NCI-H2029 (cell line): ENCODE measurements at places on chromosomes 1 and 21.

GRCh38 chr21:41032541-41032940 is 135.4 kb upstream of the BACE2 start:
- no peak for DNase-seq

GRCh38 chr1:25948641-25949040 is 42.4 kb upstream of the STMN1 start:
- no peak for DNase-seq

DNA sequence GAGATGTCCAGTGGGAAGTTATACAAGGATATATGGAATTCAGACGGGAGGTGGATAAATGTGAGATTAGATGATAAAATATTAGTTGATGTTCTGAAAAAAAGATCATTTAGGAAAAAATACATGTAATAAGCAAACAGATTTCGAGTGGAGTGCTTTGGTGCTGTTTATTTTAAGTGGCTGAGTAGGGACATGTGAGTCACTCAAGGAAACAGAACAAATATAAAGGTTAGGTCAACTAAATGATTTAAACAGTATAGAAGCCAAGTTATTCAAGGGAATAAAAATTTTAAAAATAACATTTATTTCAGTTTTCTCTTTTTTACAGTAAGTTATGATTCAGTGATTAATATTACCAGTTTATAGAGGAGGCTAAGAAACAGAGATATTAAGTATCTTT is 1046.7 kb upstream of the B3GALT2 start:
- no peak for DNase-seq

GRCh38 chr21:34517491-34518245 is 5.7 kb upstream of the KCNE1 start:
- peak; percentile 15 for DNase-seq

- DNase-seq = no peak
Observed at GRCh38 chr1:24009406-24009805, 29.3 kb upstream of the SRSF10 start.

DNA sequence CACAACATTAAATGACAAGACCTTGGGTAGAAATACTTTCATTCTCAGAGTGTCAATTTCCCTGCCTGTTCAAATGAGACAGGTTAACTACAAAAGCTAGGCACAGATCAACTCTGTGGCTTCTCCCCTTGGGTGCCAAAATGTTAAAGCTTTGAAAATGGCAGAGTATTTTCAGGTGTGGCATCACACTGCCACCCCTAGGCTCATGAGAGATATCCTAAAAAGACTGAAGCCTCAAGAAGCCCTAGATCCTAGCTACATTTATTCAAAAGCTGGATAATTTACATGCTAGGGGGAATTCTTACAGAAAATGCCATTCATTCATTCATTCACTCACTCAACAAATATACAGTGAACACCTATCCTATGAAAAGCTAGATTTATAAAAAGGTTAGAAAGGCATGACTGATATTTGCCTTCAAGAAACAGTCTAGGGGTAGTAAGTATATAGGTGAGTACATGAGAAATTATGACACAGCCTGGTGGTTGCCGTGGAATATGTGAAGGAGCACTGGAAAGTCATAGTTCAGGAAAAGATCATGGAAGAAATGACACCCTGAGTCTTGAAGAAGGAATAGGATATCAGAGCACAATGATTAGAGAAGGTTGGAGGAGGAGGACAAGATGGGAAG is 15.9 kb upstream of the RAB4A start:
- peak; percentile 30 for DNase-seq

DNA sequence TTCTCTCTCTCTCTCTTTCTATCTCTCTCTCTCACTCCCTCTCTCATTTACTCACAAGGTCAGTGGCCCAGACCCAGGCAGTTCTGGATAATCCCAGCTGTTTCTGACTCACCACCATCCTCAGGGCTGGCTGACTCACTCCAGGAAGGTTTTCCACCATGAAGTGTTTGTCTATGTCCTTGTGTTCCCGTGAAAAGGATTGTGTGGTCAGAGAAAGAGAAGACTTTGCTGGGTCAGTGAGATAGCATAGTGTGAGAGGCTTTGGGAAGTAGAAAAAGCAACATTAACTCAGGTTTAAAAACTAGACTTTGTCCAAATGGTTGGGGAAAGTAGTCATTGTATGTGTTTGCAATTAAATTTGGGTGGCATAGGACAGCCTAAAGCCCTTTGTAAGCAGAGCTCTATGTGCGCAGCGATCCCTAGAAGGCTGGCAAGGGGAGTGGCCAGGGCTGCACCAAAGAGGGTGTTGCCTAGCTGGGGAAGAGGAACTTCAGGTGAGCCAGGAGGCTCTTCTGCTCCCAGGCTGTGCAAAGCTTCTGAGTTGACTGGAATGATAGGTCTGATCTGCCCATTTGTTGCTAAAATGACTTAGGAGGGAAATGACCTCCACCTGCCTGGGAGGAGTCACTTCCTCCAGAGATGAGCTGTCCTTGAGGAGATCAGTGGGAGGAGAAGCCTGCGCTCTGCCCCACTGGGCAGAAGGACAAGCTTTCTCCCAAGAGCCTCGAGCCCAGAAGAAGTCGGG is 4.9 kb upstream of the CAPN2 start:
- peak; percentile 89 for DNase-seq

- DNase-seq = no peak
Observed at GRCh38 chr1:200979574-200980451, 43.7 kb downstream of the KIF21B start.

DNA sequence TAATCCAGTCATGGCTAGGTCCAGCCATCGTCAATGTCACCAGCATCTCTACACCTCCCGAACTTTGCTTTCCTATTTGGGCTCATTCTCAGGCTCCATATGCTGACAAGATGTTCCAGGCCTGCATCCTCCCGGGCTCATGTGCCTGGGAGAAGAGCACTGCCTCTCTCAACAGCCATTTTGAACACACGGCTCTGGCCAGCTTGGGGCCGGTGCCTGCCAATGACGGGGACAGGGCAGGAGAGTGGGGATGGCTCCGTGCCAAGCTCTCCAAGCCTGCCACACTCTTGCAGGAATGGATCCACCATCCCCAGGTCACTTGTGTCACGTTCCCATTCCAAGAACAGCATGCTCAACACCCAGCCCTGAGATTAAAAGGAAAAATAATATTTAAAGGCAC is 61.4 kb upstream of the PAX7 start:
- DNase-seq = no peak

- no peak for DNase-seq
Observed at GRCh38 chr21:17976139-17976538, 157.0 kb upstream of the C21orf91 start.

DNA sequence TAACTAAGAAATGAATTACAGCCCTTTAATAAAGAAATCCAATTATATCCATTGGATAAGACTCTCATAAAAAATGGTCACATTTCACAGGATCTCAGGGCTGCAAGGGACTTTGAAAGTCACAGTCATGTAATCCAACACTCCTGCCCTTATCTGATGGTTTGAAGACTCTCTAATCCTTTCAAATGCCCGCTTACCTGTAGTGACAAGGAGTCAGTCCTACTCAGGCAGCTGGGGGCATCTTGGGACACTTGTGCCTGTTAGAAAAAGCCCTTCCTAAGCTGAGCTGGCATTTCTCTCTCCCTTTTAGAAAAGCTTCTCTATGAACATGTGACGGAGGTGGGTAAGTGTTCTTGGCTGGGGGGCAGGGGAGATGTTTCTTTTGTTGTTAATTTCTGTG is 11.0 kb upstream of the ZNF691 start:
- DNase-seq = no peak

DNA sequence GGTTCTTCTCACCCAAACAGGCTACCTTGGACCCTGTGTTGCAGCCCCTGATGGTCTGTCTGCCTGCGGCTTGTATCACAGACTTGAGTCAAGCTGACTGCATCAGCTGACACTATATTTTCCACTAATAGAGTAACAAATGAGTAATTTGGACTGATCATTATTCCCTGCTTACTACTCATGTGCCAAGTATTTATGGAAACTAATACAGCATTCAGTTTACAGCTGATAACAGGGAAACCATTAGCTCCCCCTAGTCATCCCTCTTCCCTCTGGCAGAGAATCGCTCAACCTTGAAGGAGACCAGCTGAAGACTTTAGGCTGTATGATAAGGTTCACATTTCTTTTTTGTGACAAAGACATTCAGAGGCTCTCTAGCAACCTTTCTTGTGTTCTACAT is 116.6 kb upstream of the SYT6 start:
- no peak for DNase-seq

DNA sequence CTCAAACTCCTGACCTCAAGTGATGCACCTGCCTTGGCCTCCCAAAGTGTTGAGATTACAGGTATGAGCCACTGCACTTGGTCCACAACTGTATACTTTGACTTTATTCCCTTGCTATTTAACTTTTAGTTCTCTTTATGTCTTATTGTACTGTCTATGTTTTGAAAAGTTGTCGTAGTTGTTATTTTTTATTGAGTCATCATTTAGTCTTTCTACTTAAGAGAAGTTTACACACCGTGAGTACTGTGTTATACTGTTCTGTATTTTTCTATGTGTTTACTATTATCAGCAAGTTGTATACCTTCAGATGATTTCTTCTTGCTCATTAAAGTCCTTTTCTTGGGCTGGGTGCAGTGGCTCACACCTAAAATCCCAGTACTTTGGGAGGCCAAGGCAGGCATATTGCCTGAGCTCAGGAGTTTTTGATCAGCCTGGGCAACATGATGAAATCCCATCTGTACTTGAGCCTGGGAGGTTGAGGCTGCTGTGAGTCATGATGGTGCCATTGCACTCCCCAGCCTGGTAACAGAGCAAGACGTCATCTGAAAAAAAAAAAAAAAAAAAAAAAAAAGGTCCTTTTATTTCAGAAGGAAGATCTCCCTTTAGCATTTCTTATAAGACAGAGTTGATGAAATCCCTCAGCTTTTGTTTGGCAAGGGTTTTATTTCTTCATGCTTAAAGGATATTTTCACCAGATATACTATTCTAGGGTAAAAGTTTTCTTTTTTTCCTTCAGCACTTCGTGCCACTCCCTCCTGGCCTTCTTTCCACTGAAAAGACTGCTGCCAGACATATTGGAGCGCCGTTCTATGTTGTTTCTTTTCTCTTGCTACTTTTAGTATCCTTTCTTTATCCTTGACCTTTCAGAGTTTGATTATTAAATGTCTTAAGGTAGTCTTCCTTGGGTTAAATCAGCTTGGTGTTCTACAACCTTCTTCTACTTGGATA is 47.6 kb downstream of the TNFSF18 start:
- no peak for DNase-seq

DNA sequence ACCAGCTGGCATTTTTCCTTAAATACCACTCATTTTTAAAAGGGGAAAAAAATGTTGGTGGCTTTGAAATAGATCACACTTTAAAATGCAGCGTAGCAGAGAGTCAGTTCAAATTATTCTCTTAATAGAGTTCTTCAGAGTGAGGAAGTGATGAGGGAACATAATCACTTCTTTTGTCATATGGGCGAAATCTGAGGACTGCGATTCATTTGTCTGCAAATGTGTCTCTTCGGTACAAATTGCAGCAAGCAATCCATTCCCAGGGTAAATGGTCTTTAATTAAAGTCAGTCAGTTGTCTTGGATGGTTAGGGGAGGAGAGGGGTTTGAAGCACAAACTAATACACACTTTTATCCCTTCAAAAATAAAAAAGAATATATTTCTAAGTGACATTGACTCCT is 86.0 kb upstream of the SELENON start:
- DNase-seq = no peak

- DNase-seq = no peak
Observed at GRCh38 chr1:200034761-200035396, 7.4 kb downstream of the NR5A2 start.

- no peak for DNase-seq
Observed at GRCh38 chr1:162868972-162869371, 8.0 kb upstream of the CCDC190 start.

- no peak for DNase-seq
Observed at GRCh38 chr1:208308221-208308620, 64.0 kb upstream of the PLXNA2 start.

- DNase-seq = no peak
Observed at GRCh38 chr1:175192111-175192629, 406 bp downstream of the KIAA0040 start.

DNA sequence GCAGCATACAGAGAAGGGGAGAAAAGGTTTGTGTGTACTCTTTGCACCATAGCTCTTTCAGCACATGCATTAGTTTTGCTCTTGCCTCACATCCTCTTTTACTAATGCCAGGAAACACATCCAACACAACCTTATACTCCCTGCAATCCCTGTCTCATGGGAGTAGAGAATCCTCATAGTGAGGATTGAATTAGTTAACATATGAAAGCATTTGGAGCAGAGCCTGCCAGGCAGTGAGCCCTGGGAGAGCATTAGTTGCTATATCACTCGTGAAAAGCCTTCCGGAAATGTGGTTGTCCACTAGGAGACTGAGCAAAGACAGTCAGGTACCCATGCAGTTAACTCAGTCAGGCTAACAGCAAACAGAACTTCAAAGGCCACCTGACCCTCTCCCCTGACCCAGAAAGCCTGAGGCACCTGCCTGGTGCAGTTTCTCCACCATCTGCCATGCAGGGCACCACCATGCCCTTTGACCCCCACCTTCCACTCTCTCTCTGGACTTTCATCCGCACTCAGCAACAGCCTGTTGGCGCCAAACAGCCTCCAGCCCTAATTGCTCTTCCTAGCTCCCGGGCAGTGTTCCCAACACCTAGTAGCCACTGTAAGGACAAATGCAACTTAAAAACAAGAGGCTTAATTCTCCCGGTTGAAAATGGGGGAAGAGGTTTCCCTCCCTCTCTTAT is 14.9 kb upstream of the AGT start:
- no peak for DNase-seq

- no peak for DNase-seq
Observed at GRCh38 chr1:12327566-12327965, 97.7 kb downstream of the VPS13D start.

- DNase-seq = no peak
Observed at GRCh38 chr1:47563201-47563600, 125.4 kb downstream of the FOXD2 start.

GRCh38 chr1:94384485-94385265 is 33.5 kb upstream of the ABCD3 start:
- DNase-seq = peak; percentile 60

DNA sequence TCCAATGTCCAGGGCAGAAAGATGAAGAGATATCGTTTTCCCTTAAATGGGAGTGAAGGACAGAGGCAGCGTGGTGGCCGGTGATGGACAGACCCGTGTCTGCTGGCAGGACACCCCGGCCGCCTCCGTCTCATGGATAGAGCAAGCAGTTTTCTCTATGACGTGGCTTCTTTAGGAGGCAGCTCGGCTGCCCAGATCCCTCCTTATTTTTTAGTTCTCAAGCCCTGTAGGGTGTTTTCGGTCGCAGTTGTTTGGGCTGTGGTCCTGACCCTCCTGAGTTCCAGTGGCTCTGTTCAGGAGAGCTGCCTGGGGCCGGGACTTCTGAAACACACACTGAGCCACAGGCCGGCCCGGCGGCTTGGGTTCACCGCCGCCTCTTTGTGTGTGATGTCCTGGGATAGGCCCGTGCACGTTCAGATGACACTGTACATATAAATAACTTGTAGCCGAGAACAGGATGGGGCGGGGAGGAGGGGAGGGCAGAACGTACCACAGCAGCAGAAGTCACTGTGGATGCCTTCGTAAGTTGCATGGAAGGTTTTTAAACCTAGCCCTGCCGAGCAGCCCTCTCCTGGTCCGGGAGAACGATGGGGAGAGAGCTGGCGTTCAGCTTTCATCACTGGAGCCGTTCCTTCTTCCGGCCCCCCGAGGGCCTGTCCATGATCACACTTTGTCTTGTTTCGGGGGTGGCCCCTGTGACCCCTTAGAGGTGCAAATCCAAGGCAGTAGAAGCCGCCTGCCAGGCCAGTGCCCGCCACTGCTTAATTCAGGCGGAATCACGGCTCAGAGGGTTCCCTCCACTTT is 65.2 kb downstream of the SIK1 start:
- DNase-seq = no peak

GRCh38 chr1:92066321-92066720 is 8.9 kb downstream of the SETSIP start:
- DNase-seq = no peak

- DNase-seq = no peak
Observed at GRCh38 chr1:16321176-16321867, 31.0 kb downstream of the FBXO42 start.

GRCh38 chr1:180251526-180252305 is 21.7 kb downstream of the LHX4 start:
- no peak for DNase-seq
